Fibroblast of upper back skin (primary cell): ENCODE measurements at places on chromosomes 11 and 22.

DNA sequence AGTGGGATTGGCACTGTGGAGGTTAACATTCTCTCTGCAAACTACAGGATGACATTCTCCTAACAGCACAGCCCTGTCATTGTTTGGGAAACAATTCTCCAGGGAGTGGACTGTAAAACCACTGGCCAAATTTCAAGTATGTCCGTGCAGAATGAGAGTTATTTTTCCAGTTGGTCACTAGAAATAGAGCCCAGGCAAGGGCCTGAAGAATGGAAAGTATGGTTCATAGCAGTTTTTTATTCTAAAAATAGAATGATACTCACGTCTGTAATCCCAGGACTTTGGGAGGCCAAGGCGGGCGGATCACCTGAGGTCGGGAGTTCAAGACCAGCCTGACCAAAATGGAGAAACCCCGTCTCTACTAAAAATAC lies 39.0 kb upstream of the CD44 start:
- peak; percentile 86 for DNase-seq

- DNase-seq, result peak; percentile 71
Measured at GRCh38 chr11:128095466-128095981, 491.8 kb downstream of the ETS1 start.

DNA sequence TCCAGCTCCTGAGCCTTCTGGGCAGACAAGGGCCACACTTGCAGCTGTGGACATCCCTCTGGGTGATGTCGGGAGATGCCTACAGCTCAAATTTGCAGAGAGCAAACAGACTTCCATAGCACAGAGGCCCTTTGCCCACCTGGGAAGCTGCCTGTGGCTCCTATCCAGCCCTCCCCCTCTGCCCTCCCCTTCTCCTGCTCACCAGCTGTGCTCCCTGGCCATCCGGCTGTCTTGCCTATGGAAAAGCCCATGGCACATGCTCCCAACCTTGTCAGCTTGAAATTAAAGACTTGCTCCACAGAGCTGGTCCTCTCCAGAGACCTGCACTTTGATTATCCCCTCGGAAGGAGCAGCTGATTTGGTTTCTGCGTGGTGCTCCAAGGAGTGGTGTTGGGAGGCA lies 118.9 kb upstream of the NECTIN1 start:
- DNase-seq, result no peak

DNA sequence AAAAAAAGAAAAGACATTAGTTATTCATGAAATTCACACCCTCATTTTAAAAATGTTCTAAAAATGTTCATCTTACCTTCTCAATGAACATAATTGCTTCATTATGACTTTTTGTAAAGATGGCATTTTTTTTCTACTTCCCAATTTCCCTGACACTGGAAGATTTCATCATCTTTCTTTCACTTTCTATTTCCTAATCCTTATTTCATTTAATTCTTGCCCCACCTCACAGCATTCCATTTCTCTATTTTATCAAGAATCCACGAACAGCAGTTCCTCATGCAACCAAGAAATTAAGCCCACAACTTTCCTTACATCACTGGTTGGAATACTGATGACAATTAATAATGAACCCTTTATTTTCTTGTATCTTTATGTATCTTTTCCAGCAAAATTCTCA lies 1.9 kb downstream of the PATL1 start:
- peak; percentile 23 for DNase-seq

- peak; percentile 22 for DNase-seq
Measured at GRCh38 chr11:16217631-16218030, 138.7 kb downstream of the SOX6 start.

DNA sequence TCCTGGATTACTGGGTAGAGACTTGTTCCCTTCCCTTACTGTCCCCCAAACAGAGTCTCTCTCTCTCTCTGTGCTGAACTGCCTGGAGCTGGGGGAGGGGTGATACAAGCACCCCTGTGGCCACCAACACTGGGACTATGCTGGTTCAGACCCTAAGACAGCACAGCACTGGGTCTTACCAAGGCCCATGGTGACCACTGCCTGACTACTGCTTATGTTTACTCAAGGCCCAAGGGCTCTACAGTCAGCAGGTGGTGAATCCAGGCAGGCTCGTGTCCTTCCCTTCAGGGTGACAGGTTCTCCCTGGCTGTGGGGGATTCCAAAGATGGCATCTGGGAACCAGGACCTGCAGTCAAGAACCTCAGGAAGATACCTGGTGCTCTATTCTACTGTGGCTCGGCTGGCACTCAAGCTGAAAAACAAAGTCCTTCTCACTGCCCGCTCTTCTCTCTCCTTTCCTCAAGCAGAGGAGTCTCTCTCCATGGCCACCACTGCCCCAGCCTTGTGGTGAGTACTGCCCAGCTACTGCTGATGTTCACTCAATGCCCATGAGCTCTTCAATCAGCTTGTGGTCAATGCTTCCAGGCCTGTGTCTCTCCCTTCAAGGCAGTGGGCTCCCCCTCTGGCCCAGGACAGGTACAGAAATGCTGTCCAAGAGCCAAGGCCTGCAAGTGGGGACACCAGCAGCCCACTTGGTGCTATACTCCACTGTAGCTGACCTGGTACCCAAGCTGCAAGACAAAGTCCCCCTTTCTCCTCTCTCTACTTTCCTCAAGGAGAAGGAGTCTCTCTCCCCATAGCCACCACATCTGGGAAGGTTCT lies 41.8 kb upstream of the SHANK2 start:
- DNase-seq, result no peak

DNA sequence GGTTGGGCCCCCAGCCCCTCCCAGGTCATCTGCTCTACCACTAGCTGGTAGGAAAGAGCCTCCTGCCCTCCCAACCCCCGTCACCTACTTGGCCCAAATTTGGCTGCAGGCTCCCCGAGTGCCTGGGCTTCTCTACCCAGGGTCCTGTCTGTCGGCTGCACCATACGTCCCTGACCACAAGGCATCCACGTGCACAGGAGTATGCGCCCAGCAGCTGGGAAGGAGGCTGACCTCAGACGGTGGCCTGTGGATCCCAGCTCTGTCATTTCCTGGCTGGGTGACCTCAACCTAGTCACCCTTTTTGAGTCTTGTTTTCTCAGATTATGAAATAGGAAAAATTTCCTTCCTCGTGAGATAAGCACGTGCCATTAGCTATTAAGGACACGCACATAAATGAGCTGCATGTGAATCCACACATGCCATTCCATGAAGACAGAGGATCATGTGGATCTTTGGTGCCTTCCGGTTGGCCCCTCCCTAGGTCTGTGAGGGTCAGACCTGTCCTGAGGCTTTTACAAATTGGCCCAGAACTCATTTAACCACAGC lies 13.7 kb downstream of the CYB561A3 start:
- DNase-seq, result no peak

- peak; percentile 36 for DNase-seq
Measured at GRCh38 chr22:50148991-50149721, 21.4 kb upstream of the PANX2 start.

DNA sequence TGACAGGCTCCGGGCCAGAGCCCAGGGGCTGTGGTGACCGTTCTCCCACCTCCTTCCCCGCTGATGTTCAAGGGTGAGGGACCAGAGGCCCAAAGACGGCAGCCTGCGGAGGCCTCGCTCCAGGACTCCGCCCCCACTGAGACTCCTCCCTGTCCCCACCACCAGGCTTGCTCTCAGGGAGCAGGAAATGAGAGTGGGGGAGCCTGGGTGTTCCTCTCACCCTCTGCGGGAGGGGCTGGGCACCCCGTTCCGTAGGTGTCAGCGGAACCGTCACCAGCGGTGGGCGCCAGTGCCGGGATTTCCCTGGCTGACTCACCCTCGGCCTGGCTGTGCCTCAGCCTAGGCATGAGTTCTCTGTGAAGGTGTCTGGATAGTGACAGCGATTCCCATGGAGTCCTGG lies 15.7 kb downstream of the DAGLA start:
- peak; percentile 45 for DNase-seq

GRCh38 chr11:66388780-66389386 lies 17.3 kb upstream of the SLC29A2 start:
- DNase-seq, result peak; percentile 70

DNA sequence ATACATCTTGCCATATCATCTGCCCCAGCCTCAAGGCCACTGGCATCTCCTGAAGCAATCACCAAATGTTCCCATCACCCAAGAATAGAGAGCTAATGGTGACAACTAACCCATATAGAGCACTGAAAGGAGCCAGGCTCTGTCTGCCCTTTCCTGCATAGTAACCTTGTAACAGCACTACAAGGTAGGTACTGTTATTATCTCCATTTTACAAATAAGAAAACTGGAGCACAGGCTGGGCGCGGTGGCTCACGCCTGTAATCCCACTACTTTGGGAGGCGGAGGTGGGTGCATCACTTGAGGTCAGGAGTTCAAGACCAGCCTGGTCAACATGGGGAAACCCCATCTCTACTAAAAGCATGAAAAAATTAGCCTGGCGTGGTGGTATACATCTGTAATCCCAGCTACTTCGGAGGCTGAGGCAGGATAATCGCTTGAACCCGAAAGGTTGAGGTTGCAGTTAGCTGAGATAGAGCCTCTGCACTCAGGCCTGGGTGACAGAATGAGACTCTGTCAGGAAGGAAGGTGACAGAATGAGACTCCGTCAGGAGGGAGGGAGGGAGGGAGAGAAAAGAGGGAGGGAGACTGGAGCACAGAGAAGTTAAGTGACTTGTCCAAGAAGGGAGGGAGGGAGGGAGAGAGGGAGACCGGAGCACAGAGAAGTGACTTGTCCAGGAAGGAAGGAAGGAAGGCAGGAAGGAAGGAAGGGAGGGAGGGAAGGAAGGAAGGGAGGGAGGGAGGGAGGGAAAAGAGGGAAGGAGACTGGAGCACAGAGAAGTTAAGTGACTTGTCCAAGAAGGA lies 2.2 kb downstream of the SLC35F2 start:
- DNase-seq, result no peak

DNA sequence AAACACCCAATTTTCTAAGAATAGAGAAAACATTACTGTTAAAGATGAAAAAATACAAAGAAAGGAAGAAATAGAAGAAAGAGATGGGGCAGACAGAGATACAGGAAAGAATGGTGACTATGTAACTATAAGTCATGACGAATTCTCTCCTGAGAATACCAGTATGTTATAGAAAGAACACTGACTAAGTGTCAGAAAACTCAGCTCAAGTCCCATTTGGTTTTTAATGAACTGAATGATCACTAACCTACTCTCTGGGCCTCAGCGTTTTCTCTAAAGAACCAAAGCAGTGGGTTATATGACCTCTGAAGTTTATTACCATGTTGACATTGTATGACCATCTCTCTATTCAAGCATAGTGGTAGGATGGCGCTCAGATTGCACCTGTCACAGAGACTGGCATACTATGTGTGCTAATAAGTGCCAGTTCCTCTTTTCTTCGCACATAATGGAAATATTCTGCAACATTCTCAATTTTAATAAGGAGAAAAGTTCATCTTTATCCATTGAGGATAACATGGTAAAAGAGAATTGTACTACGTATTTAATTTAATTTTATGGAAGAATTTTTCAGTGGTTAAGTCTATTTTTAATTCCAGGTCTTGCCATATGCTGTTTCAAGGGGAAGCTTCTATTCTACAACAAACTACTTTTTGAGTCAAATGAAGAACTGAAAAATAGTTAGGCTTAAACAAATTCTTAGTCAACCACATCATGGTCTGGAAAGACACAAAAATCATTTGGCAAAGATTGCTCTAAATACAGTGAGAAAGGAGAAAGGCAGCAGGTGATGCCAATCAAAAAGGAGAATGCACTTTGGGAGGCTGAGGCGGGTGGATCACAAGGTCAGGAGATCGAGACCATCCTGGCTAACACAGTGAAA lies 25.0 kb upstream of the EED start:
- no peak for DNase-seq
